ENCODE measurements at places on chromosomes 3 and 15.

DNA sequence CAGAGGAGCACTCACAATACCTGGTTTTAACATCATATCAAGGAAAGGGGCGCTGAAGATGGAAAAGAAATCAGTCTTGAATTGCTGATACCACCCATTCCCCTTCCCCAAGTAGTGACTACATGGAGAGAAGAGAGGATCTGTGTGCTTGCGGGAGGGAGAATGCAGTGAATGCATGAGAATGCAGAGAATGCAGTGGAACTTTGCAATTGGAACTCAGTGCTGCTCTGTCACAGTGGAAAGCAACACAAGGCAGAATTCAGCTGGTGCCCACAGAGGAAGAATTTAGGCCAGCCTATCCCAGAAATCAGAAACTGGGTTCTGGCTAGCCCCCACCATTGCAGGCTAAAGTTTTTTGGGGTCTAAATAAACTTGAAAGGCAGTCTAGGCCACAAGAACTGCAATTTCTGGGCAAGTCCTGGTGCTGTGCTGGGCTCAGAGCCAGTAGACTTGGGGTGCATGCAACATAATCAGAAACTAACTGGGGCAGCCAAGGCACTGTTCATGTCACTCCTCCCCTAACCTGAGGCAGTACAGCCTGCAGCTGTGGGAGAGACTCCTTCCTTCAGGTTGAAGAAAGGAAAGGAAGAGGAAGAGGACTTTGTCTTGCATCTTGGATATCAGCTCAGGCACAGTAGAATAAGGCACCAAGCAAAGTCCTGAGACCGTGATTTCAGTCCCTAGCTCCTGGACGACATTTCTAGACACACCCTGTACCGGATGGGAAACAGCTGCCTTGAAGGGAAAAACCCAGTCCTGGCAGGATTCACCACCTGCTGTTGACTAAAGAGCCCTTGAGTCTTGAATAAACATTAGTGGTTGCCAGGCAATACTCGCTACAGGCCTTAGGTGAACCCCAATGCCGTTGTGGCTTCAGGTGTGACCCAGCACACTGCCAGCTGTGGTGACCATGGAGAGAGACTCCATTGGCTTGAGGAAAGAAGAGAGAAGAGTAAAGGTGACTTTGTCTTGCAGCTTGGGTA lies 329.3 kb downstream of the TBL1XR1 start:
- no peak for DNase-seq

- no peak for DNase-seq
Observed at GRCh38 chr3:175695251-175695650, 836.1 kb downstream of the NAALADL2 start.

GRCh38 chr3:94972066-94972465 lies 909.2 kb downstream of the NSUN3 start:
- no peak for DNase-seq

GRCh38 chr3:97125902-97126499 lies 311.6 kb downstream of the EPHA6 start:
- DNase-seq, result no peak

DNA sequence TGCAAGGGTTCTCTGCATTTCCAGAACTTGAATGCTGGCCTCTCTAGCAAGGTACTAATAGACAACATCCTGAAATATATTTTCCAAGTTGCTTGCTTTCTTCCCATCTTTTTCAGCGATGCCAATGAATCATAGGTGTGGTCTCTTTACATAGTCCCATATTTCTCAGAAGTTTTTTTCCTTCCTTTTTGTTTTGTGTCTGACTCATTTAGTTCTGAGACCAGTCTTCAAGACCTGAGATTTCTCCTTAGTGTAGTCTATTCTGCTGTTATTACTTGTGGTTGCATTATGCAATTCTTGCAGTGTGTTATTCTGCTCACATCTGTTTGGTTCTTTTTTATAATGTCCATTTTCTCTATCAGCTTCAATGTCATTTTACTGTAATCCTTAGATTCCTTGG lies 1265.0 kb upstream of the ALCAM start:
- DNase-seq, result no peak

- DNase-seq, result no peak
Observed at GRCh38 chr3:126208182-126208581, 27.8 kb upstream of the ALDH1L1 start.

DNA sequence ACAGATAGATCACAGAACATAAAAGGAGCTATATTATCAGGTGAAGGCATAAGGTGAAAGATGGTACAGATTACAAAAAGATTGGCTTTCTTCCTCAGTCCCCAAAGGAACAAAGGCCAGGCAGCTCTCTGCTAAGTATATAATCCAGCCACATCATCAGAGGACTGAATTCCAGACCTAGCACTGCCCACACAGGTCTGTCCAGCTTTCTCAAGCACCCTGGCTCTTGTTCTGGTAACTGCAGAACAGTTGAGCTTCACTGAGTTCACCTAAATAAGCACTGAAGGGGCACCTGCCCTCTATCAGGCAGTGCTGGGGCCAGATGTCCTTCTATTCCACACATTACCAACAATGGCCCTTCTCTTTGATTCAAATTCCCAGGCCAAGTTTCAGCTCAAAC lies 6.3 kb downstream of the DUOXA1 start:
- no peak for DNase-seq

GRCh38 chr3:67896130-67896529 lies 241.7 kb upstream of the SUCLG2 start:
- no peak for DNase-seq

- no peak for DNase-seq
Observed at GRCh38 chr3:61562042-61562720, 810 bp downstream of the PTPRG start.

GRCh38 chr3:183446838-183447205 lies 18.4 kb upstream of the MCF2L2 start:
- DNase-seq, result no peak

DNA sequence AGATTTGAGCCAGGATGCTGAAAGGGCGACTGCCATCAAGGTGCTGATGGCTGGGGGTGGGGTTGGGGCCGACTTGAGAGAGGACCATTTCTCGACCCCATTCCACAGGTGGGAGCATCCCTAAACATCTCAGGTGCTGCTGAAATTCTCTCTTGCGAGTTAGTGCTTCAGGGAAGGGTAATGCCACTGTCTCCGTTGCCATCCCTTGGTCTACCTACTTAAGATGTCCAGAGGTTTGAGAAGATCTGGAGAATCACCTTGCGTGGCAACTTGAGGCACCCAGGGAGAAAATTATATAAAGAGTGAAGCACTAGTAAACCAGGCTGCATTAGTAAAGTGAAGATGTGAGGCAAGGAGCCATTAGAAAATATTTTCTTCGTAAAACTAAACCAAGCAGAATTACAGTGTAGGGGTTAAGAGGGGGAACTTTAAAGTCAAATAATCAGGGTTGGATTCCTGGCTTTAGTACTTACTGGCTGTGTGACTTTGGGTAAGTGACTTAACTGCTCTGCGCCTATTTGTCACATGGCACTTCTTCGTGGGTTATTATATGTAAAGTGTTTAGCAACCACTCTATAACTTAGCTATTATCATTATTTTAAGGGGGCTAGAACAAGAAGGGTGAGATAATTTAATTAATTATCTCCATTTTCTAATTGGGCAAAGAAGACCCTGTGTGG lies 662 bp upstream of the RFTN1 start:
- peak; percentile 39 for DNase-seq

GRCh38 chr3:5019411-5020241 lies 40.4 kb downstream of the BHLHE40 start:
- peak; percentile 88 for DNase-seq

GRCh38 chr15:85929786-85930185 lies 135.1 kb upstream of the KLHL25 start:
- DNase-seq, result no peak

- DNase-seq, result no peak
Observed at GRCh38 chr3:133877221-133877620, 18.5 kb downstream of the RAB6B start.

DNA sequence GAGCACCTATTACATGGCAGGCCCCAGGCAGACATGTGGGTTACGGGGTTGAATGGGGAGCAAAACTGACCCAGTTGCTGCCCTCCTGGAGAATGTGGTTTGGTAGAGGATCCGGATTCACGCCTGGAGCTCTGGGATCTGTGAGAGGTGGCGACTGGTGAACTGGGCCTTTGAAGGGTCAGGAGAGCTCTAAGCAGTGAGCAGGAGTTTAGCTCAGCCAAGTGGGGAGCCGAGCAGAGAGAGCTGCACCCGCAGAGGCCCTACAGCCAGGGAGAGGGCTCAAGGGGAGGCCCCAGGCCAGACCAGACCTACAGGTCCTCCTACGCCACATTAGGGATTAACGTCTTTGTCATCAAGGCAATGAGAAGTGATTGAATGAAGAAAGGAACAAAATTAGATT lies 179.8 kb upstream of the TLE3 start:
- DNase-seq, result no peak

GRCh38 chr3:188913084-188913483 lies 258.7 kb upstream of the TPRG1 start:
- no peak for DNase-seq

DNA sequence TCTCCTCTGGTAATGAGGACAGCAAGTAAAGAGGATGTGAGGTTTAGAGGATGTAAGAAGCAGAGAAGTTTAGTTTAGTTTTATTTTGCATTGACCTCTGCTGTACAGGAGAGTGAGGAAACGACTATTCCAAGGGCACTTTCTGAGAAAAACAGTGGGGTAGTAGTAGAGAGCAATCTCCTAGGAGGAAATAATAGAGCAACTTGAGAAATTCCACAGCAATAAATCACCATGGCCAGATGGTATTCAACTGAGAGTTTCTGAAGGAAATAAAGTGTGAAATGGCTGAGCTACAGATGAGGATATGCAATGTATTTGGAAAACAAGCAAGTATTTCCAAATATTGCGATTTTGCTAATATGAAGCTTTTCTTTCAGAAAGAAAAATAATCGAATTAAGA lies 118.9 kb downstream of the DPH6 start:
- no peak for DNase-seq

- no peak for DNase-seq
Observed at GRCh38 chr3:99647081-99647480, 8.7 kb downstream of the COL8A1 start.

DNA sequence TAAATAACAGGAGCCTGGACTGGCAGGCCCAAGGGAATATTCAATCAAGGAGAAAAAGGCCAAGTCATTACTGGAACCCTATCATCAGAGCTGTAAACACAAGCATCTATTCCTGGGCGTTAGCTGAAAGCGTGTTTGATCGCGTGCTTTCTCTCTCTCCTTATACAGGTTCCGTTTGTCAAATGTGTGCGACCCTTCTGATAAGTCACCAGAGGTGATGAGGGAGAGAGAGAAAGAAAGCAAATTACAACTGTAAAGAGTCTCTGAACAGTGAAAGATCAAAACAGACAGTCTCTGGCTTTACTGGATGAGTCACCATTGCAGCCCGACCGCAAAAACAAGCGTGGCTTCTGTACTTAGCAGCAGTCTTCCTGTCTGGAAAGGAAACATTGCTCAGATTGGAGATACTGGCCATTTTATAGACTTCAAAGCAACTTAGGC lies 39.5 kb upstream of the TPRG1 start:
- DNase-seq, result peak; percentile 93

GRCh38 chr15:69730281-69731080 lies 277.9 kb downstream of the RPLP1 start:
- no peak for DNase-seq

- DNase-seq, result no peak
Observed at GRCh38 chr15:96123028-96123400, 207.5 kb upstream of the NR2F2 start.

- DNase-seq, result peak; percentile 84
Observed at GRCh38 chr3:33030802-33031201, 66.1 kb downstream of the GLB1 start.

DNA sequence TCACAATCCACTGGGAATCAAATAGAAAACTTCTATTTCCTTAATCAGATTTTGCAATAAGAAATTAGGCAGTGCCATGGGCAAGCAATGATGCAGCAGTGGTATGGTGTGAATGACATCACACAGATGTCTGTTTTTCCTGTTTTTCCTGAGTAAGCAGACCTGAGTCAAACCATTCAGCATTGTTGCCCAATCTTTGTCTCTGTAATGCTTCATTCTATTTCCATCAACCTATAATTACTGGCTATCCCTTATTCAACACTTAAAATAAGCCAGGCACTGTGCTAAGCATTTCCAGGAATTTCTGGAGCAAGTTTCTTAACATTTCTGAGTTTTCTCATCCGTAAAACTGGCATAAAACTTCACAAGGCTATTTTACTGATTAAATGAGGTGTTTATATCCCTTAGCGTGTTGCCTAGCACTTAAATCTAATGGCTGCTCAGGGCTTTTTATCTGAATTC lies 11.3 kb upstream of the OXSR1 start:
- DNase-seq, result no peak

DNA sequence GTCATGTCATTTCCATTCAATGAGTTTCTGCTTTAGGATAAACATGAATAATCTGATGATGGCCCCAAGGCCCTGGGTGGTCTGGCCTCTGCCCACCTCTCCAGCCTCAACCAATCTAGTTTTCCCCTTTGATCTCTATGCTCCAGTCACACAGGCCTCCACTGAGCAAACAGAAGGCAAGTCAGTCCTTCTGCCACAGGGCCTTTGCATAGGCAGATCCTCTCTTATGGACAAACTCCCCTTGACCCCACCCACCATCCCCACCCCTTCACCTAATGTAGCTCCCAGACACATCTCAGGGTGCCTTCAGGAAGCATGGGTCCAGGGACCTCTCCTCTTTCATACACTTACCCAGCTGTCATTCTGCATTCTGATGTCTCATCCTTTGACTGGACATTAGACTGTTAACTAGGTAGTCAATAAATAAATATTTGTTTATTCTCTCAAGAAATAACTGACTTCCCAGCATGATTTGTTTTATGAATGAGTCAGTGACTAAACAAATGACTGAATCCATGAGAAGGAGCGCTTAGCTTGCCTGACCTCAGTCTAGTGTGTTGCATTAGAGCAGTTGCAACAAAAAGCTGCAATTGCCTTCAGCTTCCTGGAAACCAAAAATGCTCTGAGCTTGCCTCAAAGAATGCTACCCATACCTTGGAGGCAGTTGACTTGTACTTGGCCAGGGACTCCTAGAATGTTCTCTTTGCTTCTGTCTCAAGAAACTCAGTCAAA lies 386.6 kb upstream of the WNT5A start:
- no peak for DNase-seq

DNA sequence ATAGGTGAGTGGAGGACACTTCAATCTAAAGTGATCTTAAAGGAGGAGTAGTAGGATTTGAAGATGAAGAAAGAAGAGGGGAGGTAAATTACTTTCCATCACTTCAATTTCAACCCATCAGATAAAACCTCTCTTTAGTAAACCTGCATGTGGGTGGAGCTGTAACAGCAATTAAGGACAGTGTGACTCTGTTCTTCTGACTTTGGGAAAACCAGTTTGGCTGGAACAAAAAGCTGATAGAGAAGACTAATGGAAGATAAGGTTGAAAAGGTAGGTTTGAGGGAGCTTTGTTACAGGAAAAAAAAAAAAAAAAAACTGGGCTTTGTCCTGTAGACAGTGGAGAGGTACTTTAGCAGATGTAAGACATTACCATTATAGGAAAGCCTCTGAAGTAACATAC lies 4.5 kb upstream of the GSK3B start:
- no peak for DNase-seq

DNA sequence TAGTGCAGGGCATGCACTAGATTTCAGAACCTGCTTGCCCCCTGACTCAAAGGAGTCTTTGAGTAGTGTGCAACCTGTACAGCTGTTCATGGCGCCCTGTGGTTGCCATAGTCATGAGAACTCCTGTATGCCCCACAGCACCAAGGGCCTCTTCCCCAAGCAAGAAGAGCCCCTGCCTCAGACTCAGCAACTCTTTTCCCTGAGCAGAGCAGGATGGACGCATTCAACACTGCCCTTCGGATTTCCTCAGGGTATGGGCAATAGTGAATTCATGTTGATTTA lies 89.7 kb upstream of the KLF13 start:
- DNase-seq, result no peak
